A549 treated with CORT108297 at 1 μM for 4 hours (cell line): ENCODE measurements at places on chromosomes 7 and 10. TPM values are rescaled to one million over a fixed set of nuclear protein-coding genes. Genes with fewer than 3 reads are reported as not detected.

HECW1 gene
- total RNA-seq = 10.2 to 14.6 TPM (median 13.9 TPM) in 5 replicates

PON1 gene
- total RNA-seq = 0.29 to 1.2 TPM (median 0.68 TPM) in 5 replicates

MYO3A gene
- 0.05 TPM in 1 of 5 replicates, not detected in the others for total RNA-seq

LIPK gene
- not detected in 5 replicates for total RNA-seq

DKK1 gene
- total RNA-seq = 386 to 493 TPM (median 406 TPM) in 5 replicates

C10orf53 gene
- total RNA-seq = not detected in 5 replicates
